ENCODE measurements at places on chromosomes 12 and 14.

GRCh38 chr12:42893803-42894202, 304.3 kb upstream of the PRICKLE1 start:
- no peak for DNase-seq

DNA sequence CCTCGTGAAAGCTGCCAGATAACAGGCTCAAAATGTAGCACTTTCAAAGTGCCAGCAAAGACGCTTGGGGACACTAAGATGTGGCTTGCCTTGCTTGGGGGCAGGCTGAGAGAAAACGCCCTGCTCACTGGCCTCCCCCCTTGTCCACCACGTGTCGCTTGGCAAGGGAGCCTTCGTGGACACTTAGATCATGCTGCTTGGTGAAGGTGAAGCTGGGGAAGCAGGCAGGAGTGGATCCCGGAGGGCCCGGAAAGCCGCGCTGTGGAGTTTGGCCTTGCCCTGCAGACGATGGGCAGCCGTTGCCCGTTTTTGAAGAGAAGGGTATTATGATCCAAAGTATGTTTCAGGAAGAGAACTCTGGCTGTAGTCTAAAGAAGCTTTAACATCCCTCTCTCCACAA, 53.4 kb upstream of the BDKRB2 start:
- DNase-seq: no peak

DNA sequence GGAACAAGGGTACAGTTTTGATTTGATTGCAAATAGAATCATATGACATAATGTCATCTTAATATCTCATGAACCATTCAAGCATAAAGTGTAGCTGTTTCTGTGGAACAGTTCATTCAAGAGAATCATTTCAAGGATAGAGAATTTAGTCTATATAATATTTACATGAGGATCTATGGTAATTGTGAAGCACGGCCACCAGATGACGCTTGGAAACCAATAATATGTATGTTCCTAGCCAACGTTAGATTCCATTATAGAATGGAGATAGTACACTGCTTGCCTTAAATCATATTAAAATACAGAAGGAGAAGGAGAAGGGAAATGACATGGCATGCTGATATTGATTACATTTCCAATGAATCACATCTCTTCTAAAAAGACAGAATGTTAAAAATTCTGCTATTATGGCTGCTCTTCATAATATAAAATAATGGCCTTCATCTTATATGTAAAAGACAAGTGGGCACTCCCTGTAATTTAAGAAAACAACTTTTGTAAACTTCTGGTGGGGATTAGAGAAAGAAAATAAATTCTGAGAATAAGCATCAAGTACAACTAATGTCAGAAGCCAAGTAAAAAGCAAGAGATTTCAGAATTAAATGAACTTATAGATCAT, 351.0 kb downstream of the NAV3 start:
- no peak for DNase-seq

DNA sequence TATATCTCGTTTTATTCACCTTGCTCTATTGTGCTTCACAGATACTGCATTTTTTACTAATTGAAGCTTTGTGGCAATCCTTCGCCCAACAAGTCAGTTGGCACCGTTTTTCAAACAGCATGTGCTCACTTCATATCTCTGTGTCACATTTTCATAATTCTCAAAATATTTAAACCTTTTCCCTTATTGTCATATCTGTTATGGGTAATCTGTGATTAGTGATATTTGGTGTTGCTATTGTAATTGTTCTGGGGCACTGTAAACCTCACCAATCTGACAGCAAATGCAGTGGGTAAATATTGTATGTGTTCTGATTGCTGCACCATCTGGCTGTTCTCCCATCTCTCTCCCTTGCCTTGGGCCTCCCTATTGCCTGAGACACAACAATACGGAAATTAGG, 191.3 kb downstream of the BTG1 start:
- DNase-seq: no peak

DNA sequence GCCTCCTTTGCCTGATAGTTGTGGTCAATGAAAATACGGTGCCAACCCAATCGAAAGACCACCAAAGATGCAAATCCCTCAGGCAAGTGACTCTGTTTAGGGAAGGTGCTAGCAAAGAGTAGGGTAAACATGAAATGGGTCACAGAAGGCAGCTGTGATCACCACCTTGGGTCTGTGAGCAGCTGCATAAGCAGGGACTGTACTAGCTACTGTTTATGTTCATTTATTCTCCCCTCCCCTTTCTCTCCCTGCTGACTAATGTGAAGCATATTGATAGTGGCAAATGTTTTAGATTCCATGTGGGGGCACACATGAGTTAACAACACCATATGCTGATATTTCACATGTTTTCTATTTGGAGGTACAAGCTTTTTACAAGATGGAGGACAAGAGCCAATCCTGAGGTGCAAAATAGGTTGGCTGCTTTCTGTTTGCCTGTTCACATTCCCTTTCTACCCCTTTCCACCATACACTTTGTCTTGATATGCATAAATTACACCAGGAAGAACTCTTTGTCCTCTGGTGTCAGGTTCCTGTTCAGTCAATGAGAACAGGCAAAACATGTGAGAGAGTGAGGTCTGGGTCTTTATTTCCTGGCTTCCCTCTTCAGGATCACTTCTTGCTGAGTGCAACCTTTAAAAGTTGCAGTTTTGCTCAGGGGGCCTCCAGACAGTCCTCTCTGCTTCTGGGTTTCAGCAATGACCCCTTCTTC, 71.1 kb downstream of the AVPR1A start:
- no peak for DNase-seq

DNA sequence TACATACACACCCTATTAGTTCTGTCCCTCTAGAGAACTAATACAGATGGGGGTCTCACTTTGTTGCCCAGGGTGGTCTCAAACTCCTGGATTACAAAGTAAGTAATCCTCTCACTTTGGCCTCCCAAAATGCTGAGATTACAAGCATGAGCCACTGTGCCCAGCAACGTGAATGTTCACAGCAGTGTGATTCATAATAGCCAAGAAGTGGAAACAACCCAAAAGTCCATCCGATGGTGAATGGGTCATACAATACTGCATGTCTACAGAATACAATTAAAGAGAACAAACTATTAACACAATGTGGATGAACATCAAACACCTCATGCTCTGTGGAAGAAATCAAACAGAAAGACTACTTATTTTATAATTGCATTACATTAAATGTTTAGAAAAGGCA, 57.3 kb upstream of the SYNE2 start:
- DNase-seq: no peak

- no peak for DNase-seq
These were observed 29.2 kb downstream of the ATF7 start for GRCh38 chr12:53596920-53597363.

GRCh38 chr12:69998922-69999321, 173.9 kb downstream of the MYRFL start:
- no peak for DNase-seq

GRCh38 chr12:14846876-14847580, 3.7 kb upstream of the ART4 start:
- DNase-seq: no peak

DNA sequence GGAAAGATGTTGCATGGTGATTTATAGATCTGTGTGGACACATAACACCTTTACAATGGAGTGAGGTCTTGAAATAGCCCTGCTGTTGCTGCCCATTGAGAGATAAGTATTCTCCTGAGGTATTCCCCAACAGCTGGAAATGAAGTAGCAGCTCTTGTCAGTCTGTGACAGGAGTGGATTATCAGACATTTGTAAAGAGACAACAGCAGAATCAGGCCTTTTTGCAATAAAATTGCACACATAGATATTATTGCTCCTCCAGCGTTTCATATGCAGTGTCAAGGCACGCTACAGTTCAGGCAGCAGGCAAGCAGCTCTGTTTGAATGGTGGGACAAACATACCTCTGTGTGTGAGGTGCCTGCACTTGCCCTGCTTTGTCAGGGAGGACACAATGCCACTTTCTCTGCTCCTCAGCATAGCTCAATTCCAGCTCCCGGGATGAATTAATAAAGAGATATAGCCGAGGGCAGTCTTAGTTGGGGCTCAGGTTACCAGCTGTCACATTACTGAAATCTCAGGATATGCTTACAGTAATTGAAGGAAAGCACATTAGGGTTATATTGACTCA, 49.4 kb downstream of the BICD1 start:
- DNase-seq: no peak

- no peak for DNase-seq
These were observed 6.8 kb downstream of the PTPN6 start for GRCh38 chr12:6957741-6958608.

DNA sequence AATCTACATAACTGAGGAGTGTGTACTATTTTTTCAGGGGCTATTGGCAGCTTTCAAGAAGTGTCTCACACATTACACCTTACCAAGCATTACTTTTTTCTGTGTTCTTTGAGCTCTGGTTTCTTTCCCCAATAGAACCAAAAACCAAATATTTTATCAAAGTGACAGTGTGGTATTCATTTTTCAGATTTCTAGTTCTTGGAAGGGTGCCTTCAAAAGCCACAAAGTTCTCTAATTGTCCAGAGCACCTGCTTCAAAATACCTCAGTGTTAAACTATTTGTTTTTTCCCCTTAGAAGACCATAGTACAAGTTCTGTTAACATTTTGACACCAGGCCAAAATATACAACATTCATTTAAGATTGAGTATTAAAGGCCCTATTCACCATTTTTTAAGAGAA, 515.7 kb downstream of the ETNK1 start:
- DNase-seq: no peak

DNA sequence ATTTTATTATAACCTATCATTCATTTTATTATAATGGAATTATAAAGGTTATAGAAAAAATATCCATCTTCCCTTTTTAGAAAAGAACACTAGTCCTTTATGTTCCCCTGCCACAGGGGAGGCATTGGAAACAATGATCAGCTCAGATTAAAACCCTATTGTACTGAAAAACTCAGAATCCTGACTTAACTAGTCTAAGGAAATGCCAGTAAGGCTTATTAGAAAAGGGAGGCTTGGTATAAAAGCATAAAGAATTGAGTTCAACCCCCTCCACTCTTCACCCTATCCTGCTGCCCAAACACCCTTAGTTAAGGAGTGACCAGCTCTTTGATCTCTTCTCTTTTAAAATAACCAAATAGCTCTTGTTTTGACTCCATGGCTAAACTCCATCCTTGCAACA, 36.0 kb downstream of the PUS7L start:
- DNase-seq: no peak

DNA sequence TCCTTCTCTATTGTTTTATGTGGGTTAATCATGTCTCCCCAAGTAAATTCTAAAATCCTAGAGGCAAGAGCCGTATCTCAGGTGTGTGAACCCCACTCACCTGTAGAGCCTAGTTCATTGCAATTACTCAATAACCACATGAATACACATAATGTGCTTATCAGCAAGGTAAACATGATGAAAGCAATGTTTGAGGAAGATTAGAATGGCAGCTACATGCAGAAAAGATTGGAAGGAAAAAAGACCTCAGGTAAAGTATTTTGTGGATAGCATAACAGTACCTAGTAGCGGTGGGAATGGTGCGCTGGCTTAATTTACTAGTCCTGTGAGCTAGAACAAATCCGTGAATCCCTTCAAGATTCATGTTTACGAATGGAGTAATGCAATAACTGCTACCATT, 5.3 kb upstream of the KRAS start:
- DNase-seq: no peak

- no peak for DNase-seq
These were observed 17.2 kb downstream of the PLEKHG3 start for GRCh38 chr14:64721391-64721791.

- no peak for DNase-seq
These were observed 210.0 kb downstream of the RASSF9 start for GRCh38 chr12:85626001-85626783.

- no peak for DNase-seq
These were observed 80.4 kb upstream of the SINHCAF start for GRCh38 chr12:31406345-31406744.

- no peak for DNase-seq
These were observed 209.5 kb upstream of the ARHGAP5 start for GRCh38 chr14:31867570-31867969.

DNA sequence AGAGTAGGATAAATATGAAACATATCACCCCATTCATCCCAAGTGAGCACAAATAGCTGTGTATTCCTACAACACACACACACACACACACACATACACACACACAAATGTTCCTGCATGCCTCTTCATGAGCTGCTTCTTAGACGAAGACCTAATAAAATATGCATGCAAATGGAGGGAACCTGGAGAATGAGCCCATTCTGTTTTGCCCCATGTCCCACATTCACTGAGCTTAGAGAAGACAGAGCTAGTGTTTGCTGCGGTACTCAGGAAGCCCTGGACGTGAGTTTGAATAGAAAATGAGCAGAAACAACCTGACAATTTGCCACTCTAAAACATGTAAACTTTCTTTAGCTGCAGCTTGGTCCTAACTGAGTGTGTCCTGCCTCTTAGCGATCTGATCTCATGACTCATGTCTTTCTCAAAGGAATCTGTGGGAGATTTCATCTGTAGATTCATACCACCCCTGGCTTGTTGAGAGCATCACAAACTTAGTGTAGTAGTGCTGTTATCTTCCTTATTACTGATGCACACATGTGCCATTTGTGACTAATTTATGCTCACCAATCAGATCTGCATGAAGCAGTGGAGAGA, 86.8 kb downstream of the ITPR2 start:
- no peak for DNase-seq

GRCh38 chr12:122346054-122346453, 76.4 kb downstream of the CLIP1 start:
- DNase-seq: no peak

DNA sequence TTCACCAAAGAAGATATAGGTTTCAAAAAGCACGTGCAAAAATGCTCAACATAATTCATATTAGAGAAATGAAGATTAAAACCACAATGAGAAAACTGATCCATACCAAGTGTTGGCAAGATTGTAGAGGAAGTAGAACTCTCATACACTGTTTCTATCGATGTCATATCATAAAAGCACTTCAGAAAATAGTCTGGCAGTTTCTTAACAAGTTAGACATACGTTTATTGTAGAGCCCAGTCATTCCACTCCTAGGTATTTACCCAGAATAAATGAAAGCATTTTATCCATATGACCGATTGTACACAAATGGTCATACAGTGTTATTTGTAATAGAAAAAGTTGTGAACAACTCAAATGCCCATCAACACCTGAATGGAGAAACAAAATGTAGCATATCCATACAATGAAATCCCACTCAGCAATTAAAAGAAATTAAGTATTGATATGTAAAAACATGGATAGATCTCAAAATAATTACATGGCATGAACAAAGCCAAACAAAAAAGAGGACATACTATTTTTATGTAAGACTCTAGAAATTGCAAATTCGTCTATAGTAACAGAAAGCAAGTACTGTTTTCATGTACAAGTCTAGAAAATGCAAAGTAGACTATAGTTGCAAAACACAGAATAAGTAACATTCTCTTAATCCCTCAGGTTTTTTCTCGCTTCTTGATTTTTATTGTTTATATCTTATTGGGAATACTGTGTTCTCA, 41.0 kb downstream of the USP15 start:
- DNase-seq: no peak

GRCh38 chr12:64682572-64683277, 72.4 kb downstream of the RASSF3 start:
- DNase-seq: no peak
